Epithelial cell of umbilical artery (primary cell): ENCODE measurements at places on chromosomes 3 and 15. TPM values are rescaled to one million over a fixed set of nuclear protein-coding genes. Genes with fewer than 3 reads are reported as not detected.

DNAH12 gene
- total RNA-seq = under 0.01 TPM in 1 of 2 replicates, not detected in the other

USP13 gene
- total RNA-seq = 7.1 and 7.8 TPM in 2 replicates

TGM4 gene
- 0.15 TPM in 1 of 2 replicates, not detected in the other for total RNA-seq

MYEF2 gene
- total RNA-seq = 14.9 and 40.1 TPM in 2 replicates

CFAP100 gene
- not detected in 2 replicates for total RNA-seq

COL8A1 gene
- 69.2 and 518 TPM in 2 replicates for total RNA-seq

ADAMTS17 gene
- total RNA-seq = 0.15 TPM in 1 of 2 replicates, not detected in the other

DENND4A gene
- 15.9 and 22.3 TPM in 2 replicates for total RNA-seq

NME9 gene
- total RNA-seq = not detected in 2 replicates

ARIH2 gene
- total RNA-seq = 67.2 and 68.5 TPM in 2 replicates

SLC2A2 gene
- not detected in 2 replicates for total RNA-seq

BBX gene
- total RNA-seq = 38.0 and 70.5 TPM in 2 replicates

LHFPL4 gene
- not detected in 2 replicates for total RNA-seq

CCDC54 gene
- not detected in 2 replicates for total RNA-seq

CCR4 gene
- under 0.01 and 0.30 TPM in 2 replicates for total RNA-seq

HIGD2B gene
- not detected in 2 replicates for total RNA-seq

KLHL6 gene
- total RNA-seq = 18.2 and 24.8 TPM in 2 replicates

SPINK8 gene
- not detected in 2 replicates for total RNA-seq

TRPM7 gene
- total RNA-seq = 22.7 and 41.6 TPM in 2 replicates

POLG gene
- 116 and 146 TPM in 2 replicates for total RNA-seq

CMTM7 gene
- 13.7 and 16.2 TPM in 2 replicates for total RNA-seq

SPTBN5 gene
- 2.9 and 7.0 TPM in 2 replicates for total RNA-seq

KIF7 gene
- 8.1 and 9.9 TPM in 2 replicates for total RNA-seq

SERPINI2 gene
- not detected in 2 replicates for total RNA-seq

WDR5B gene
- total RNA-seq = 3.2 and 4.9 TPM in 2 replicates

HDC gene
- total RNA-seq = not detected in 2 replicates

KNG1 gene
- not detected in 2 replicates for total RNA-seq

CGNL1 gene
- total RNA-seq = 19.2 and 35.9 TPM in 2 replicates

GOLGA8M gene
- 1.9 TPM in 1 of 2 replicates, not detected in the other for total RNA-seq

SLC28A2 gene
- total RNA-seq = not detected in 2 replicates
